SHP77 (cell line): ENCODE measurements at places on chromosomes 3 and 15.
A peak's percentile ranks its signal among the peaks of the same experiment; 100 is the strongest.

DNA sequence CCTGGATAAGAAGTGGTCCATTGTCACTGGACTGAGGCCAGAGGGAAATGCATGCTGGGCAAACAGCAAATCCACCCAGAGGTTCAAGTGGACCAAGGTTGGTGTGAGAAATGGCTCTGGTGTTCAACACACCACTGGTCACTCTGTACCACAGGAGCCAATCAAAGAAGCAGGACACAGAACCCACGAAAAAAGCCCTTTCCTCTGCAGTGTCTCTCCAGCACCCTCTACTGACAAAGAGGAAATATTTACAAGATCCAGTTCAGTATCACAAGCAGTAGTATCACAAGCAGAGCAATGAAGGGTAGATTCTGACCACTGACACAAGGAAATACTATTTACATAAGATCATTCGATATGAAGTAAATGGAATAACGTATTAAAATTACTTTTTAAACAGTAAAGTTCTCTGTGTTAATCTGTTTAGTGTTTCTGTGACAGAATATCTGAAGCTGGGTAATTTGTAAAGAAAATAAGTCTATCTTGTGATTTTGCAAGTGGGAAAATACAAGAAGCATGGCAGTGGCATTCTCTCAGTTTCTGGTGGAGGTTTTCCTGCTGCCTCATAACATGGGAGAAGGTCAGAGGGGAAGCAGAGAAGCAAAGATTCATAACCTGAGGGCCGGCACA lies 390.7 kb downstream of the EFHB start:
- peak; percentile 60 for DNase-seq

GRCh38 chr15:27846722-27847395 lies 252.3 kb downstream of the OCA2 start:
- DNase-seq = no peak

DNA sequence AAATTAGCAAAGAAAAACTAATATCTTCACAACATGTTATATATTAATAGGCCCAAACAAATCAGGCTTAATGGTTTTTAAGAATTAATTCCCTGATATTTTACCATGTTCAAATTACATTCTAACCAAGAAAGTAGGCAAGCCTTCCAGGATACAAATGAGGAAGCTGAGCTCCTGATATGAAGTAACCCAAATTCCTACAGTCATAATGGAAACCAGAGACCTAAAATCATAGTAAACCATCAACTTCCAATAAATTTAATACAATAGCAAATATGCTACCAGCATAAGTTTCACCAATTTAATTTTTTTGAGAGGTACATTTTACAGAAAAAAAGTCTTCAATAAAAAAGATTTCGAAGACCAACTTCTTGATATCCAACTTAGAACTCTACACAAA lies 3.8 kb downstream of the DCBLD2 start:
- DNase-seq = no peak

GRCh38 chr3:46913644-46914043 lies 36.1 kb downstream of the PTH1R start:
- peak; percentile 86 for DNase-seq

DNA sequence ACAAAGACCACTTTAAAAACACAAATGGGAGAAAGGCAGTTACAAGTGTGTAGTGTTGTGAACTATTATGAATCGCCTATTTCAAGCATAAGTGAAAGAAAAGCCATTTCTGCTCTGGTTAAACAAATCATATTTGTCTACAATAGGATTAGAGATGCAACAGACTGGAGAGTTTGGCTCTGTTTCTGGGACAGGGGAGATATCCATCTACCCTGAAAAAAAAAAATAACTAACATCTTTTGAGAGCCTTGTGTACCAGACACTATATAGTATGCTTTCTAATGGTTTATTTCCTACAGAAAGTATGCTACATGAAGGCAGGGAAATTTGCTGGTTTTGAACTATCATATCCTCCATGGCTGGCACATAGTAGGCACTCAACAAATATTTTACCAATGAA lies 106.7 kb upstream of the FHIT start:
- DNase-seq = no peak

- DNase-seq = no peak
Observed at GRCh38 chr15:20340931-20341661, 200.5 kb downstream of the GOLGA6L6 start.

GRCh38 chr15:90099072-90099867 lies 3.0 kb downstream of the IDH2 start:
- DNase-seq = no peak

DNA sequence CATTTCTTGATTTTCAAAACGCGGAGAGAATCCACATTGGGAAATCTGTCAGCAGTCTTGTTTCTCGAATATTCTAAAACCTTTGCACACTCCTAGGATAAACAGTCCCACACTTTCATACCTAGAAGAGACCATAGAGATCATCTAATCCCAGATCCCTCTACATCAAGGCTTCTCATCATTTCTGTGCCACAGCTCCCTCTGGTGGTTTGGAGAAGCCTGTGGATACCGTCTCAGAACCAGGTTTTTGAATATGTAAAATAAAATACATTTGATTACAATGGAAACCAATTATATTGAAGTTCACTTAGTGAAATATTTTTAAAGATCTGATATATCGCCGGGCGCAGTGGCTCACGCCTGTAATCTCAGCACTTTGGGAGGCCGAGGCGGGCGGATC lies 211.9 kb upstream of the GOLGA6L4 start:
- peak; percentile 34 for DNase-seq

DNA sequence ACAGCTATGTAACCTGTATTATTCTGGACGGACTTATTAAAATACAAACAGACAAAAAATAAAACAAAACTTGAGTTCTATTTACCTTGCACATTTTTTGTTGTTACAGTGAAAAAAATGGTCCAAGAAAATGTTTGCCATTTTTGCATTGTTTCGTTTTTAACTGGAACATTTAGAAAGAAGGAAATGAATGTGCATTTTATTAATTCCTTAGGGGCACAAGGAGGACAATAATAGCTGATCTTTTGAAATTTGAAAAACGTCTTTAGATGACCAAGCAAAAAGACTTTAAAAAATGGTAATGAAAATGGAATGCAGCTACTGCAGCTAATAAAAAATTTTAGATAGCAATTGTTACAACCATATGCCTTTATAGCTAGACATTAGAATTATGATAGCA lies 17.1 kb downstream of the LMOD3 start:
- DNase-seq = no peak

DNA sequence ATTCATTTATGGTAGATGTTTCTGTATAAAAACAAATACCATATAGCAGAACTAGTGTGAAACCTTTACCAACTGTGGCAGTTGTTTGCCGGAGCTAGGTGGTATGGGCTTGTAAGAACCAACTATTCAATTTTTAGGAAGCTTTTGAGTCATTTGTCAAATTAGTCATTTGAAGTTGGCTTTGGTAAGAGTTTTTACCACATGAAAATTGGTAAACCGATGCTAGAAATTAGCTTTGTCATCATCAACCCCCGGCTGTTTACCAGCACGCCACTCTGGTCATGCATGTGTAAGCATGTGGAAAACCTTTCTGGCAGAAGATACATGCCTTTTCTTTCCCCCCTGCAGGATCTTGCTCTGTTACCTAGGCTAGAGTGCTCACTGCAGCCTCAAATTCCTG lies 63.3 kb downstream of the IL1RAP start:
- no peak for DNase-seq
